ENCODE measurements at places on chromosomes 2 and 18.

DNA sequence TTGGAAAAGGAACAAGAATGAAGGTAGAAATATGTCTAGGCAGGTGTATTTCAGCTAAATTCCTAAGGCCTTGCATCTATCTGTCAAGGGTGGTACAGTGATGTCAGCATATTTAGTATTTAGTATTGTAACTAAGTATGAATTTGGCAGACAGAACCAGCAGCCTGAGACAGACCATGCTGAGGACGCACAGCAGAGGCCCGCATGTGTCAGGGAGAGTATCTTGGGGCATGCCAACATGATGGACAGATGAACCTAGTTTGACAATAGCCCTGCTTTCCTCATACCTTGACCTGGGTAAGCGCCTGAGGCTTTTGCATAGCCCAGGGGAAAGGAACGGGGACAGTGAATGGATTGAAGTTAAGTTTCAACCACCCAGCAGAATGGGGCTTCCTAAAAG, 33.8 kb upstream of the OSR1 start:
- DNase-seq: no peak

DNA sequence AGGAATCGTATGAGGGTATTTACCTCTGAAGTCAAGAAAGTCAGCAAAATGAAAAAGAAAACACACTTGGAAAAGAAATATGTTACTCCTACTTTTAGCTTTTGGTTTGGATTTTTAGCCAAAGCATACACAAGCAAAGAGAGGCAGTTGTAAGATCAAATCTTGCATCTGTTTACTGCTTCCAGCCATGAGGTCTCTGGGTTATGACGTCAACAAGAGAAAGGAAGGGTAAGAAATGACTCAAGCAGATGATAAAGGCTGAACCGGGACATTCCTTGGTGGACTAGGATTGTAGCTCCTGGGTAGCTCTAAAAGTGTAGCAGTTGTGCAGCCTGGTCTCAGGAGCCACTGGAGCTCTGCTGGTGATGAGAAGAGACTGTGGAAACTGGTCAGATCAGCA, 16.8 kb downstream of the CTNNA2 start:
- no peak for DNase-seq

GRCh38 chr2:44618251-44619023, 256.7 kb downstream of the CAMKMT start:
- no peak for DNase-seq

DNA sequence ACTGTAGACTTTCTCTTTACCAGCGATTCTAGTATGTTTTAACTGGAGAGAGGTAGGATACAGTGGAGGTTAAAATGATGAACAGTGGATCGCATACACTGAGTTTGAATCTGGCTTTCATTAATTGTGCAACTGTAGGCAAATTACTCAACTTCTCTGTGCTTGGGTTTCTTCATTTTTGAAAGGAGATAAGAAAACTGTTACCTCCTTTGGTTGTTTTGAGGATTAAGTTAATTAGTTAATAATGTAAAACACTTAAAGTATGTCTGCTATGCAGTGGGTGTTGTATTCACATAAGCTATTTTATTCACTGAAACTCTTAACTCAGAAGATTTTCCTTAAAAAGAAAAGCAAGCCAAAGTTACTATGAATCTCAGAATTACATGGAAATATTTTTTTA, 111.8 kb upstream of the CYP20A1 start:
- no peak for DNase-seq

DNA sequence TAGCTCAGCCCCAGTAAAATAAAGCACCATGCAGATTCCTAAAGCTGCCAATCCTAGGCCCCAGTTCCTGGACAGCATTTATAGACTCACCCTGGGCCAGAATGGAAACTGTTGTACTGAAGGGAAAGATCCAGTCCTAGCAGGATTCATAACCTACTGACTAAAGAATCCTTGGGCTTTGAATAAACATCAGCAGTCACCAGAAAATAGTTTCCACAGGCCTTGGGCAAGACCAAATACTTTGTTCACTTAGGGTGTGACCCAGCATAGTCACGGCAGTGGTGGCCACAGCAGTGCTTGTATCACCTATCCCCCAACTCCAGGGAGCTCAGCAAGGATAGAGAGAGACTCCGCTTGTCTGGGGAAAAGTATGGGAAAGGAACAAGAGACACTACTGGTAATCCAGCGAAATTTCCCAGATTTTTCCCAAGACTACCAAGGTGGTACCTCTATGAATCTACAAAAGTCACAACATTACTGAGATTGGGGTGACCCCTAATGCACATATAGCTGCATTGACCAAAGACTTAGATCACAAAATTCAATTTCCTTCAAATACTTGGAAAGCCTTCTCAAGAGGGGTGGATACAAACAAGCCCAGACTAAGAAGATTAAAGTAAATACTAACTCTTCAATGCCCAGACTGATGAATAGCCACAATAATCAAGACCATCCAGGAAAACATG, 748.1 kb upstream of the LRATD1 start:
- DNase-seq: no peak

GRCh38 chr2:198100346-198100745, 296.0 kb downstream of the PLCL1 start:
- no peak for DNase-seq

Measured in T follicular helper cell (primary cell).